ENCODE measurements at places on chromosomes 11 and 22. TPM values are rescaled to one million over a fixed set of nuclear protein-coding genes. Genes with fewer than 3 reads are reported as not detected.
A peak's percentile ranks its signal among the peaks of the same experiment; 100 is the strongest.

- DNase-seq, result no peak
These were observed 171.5 kb downstream of the MN1 start for GRCh38 chr22:27629908-27630673.

GRCh38 chr11:76740772-76741171, 42.4 kb upstream of the TSKU start:
- no peak for DNase-seq

DNA sequence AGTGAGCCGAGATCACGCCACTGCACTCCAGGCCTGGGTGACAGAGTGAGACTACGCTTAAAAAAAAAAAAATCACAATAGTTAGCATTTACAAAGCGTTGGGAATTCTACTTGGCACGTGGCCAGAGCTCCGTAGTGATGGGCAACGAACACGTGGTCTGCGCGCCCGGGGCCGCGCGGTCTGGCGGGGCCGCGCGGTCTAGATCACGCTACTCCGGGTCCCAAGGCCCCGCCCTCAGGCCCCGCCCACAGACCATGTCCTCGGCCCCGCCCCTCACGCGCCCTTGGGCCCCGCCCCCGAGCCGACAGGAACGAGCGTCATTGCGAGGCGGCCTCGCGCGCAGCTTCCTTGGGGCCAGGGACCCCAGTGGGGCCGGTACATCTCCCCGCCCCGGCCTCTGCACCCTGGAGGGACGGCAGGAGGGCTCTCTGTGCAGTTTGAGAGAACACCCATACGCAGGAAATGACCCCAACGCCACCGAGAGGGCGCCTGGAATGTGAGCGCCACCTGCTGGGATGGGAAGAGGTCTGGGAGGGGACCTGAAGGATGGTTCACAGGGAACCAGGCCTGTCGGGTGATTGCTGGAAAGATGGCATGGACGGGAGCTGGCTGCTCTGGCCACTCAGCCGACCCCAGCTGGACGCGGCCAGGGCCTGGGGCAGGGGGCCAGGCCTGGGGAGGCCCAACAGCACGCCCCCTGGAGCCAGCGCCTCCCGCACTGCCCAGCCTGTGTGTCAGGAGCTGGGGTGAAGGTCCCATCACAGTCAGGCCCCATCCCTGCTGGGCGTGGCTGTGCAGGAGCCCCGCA, 2.0 kb upstream of the PTDSS2 start:
- peak; percentile 95 for DNase-seq

DNA sequence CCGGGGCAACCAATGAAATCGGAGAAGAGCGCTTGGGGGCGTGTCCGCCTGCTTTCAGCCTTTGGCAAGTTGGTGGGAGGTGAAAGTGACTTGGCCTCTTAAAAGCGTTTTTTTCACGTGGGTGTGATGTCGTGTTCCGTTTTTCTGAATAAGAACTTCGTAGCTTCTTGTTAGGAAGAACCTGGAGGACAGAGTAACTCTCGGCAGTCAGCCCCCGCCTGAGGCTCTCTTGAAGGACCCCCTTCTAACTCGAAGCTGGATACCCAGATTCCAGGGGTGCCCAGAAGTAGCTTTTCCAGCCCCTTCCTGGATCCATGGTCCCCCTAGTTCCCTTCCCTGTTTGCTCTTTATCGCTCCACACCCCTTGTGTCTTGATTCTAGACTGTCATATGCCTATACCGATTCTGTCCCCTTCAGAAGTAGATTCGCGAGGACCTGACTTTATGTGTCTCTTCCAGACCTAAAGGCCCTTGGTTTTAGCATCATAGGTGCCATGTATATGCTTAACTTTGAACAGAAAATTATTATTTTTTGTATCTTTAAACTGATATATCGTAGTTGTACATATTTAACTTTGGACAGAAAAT, 915 bp upstream of the OSBP start:
- DNase-seq, result no peak

DNA sequence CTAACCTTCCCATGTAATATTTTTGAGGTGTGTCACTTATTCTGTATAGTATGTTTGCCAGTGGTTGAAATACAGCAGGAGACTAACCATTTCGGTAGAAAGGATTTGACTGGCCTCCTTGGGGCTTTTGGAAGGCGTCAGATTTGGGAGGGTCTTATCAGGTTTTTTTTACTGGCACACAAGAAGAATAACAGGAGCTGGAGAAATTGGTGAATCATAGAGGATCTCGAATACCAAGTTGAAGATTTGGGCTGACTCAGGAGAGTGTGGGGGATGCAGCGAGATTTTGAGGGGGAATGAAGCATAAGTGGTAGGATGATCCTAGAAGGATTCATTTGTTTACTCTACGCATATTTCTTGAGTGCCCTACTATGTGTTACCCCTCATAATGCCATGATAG, 200.5 kb downstream of the DDX10 start:
- no peak for DNase-seq

- no peak for DNase-seq
These were observed 11.6 kb upstream of the GAB2 start for GRCh38 chr11:78429209-78429608.

DNA sequence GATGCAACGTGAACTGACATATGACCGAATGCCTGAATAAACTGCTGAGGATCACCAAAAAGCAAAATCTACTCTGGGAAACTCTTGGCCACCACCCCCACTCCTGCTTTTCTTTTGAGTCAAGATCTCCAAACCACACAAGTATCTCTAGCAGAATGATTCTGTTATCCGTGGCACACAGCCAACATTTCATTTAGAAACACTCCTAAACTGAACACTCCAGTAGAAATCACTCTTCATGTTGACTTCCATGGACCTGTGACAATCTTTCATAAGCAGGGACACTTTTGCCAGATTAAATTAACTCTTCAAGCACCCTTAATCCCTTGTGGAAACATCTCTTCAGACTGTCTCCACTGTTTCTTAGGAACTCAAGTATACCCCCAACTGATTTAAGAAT, 44.4 kb downstream of the VSIG10L2 start:
- DNase-seq, result no peak

DNA sequence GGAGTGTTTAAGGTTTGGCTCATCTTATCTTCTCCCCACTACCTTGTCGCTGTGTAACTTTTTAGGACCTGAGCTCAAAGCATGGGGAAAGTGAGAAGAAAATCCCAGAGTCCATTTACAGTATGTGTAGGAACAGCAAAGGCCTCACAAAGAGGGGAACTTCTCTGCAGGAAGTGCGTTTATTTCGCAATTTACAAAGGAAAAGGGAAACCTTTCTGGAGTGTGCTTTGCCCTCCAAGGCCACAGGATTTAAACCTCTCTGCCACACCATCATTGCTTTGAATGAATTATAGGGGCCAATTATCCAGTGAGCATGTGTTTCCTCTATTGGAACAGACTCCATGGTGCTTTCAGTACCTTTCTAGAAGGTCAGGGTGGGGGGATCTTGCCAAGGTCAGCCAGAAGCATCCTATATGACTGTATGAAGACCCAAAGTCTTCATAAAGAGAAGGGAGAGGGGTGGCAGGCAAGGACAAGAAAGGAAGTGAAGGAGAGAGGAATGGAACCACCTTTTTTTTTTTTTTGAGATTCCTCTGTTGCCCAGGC, 68.1 kb upstream of the LMO2 start:
- no peak for DNase-seq

DNA sequence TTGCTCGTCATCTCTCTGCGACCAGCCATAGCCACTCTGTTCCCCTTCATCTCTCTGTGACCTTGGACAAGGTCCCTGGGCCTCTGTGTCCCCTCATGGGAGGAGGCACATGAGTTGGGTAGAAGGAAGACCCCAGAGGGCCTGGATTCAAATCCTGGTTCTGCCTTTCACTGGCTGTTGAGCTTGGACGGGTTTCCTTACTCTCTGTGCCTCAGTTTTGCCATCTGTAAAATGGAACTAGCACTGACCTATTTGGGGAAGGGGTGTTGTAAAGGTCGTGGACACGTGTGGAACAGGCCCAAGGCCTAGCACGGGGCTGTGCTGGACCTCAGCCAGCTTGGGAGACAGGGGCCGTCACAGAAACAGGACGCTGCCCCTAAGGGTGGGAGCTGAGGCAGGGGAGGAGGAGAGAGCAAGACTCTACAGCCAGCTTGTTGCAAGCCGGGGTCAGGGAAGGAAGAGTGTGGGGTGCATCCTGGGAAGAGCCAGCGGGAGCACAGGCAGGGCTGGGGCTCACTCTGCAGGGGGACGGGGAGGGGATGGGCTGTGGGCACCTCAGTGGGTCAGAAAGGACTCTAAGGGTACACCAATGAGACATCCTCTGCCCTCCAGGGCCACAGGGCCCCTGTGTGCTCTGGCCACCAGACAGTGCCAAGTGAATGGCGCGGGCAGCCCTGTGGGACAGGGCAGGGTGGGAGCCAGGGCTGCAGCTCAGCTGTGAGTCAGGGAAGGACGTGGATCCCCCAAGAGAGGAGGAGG, 59.1 kb downstream of the WNT7B start:
- DNase-seq, result no peak

DNA sequence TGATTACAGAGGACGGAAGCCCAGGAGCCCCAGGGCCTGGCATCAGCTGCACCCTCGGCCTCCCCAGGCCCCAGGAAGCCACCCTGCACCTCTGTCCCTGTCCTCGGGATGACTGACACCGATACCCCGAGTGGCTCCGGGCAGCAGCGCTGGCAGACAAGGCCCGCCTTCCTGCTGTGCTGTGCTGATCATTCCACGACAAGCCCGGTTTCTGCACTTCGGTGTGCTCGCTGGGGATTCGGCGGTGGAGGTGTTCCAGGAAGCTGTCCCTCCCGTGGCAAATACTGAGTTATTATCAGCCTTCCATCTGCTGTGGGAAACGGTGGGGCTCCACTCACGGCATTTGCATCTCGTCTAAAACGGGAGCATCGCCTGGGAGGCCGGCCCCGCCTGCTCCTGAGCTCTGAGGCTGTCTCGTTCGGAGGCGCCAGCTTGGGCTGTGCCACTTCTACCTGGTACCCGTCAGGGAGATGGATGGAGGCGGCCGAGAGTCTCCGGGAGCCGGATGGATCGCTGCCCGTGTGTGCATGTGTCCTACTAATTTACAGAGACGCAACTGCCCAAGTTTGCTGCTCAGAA, 506.1 kb downstream of the BRD1 start:
- DNase-seq, result peak; percentile 26

- DNase-seq, result no peak
These were observed 212.5 kb upstream of the MPPED2 start for GRCh38 chr11:30798547-30799236.

- no peak for DNase-seq
These were observed 868 bp upstream of the SYCE3 start for GRCh38 chr22:50563413-50564160.

DNA sequence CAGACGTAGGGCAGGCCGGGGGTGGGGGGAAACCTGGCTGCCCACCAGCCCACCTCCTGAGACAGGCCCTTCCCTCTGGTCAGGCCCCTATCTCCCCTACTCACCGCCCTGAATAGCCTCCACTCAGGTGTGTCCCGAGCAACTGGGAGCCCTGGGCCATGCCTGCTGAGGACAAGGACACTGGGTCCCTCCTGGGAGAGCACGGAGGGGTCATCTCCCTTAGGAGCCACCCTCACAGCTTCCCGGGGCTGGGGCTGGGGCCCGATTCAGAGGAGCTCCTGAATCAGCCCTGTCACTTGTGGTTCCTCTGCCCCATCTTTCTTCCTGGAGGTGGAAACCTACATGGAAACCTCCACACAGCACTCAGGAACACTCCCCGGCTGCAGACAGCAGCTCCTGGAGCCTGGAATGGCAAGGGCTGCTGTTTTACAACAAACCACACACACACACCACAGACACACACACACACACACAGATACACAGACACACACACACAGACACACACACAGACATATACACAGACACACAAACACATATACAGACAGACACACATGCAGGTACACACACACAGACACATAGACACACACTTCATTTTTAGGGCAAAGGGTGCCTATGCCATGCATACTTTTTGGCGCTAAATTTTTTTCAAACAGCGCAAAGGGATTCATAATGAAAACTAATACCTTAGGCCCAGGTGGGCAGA, 9.6 kb upstream of the EMID1 start:
- no peak for DNase-seq

DNA sequence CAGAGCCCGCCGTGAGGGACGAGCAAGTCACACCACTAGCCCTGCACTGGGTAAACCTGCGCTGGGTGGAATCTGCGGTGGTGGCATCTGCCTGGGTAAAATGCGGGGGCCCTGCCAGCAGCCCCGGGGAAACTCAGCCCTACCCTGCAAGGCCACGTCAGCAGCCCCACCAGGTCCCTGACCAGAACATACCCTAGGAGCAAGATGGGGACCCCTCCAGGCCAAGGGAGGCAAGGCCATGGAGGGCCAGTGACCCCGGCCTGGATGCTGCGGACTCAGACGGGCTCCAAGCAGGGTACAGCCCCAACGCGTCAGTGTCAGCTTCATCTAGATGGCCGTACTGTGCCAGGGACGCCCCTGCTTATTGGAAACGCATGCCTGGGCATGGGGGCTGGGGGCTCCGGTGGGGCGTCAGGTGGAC, 26.3 kb downstream of the TOLLIP start:
- no peak for DNase-seq

DNA sequence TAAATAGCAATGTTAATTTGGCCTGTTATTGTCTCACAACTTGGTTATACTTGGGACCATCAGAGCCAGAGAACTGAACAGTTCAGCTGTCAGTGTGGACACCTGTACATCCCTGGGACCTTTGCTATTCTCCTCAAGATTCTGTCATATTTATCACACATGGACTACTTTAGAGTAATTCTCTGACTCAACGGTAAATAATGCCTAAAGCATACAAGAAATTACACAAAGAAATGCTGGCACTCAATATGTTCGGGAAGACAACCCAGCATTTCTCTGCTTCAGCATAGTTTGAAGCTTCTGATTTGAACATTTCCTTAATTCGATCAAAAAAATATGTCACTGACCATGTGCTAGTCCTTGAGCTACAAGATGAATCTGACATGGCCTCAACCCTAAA, 34.6 kb upstream of the MMP13 start:
- no peak for DNase-seq

DNA sequence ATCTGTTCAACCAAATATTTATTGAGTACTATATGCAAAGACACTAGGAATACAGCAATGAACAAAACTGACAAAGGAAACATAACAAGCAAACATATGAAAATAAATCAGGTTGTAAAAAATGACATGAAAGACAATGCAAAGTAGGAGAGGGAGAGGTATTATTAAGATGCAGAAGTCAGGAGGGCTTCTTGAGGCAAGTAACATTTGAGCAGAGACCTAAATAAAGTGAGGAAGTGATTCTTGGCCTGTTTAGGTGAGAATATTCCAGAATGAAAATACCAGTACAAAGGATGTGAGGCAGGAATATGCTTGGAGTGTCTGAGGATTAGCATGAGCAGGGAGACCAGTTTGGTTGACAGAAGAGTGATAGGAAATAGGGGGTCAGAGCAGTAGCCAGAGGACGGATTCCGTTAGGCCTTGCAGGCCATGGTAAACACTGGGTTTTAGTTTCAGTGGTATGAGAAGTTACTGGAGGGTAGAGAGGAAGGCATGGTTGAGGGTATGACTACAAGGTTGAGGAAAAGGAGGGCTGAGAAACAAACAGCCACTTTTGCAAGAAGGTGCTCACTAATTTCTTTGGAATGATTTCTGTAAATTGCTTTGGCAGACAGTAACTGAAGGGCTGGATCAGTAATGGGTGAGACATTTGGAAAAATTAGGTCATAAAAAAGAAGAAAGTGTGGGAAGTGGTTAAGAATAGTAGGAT, 191.9 kb downstream of the SWAP70 start:
- no peak for DNase-seq

Gene POGLUT3
- total RNA-seq, result 37.7 TPM

Gene LRRN4CL
- total RNA-seq, result 5.0 TPM

Gene APOL1
- total RNA-seq, result 115 TPM

Gene PAMR1
- 14.7 TPM for total RNA-seq
